IPS DF 6.9 (cell line): ENCODE measurements at places on chromosomes 6 and 20.

DNA sequence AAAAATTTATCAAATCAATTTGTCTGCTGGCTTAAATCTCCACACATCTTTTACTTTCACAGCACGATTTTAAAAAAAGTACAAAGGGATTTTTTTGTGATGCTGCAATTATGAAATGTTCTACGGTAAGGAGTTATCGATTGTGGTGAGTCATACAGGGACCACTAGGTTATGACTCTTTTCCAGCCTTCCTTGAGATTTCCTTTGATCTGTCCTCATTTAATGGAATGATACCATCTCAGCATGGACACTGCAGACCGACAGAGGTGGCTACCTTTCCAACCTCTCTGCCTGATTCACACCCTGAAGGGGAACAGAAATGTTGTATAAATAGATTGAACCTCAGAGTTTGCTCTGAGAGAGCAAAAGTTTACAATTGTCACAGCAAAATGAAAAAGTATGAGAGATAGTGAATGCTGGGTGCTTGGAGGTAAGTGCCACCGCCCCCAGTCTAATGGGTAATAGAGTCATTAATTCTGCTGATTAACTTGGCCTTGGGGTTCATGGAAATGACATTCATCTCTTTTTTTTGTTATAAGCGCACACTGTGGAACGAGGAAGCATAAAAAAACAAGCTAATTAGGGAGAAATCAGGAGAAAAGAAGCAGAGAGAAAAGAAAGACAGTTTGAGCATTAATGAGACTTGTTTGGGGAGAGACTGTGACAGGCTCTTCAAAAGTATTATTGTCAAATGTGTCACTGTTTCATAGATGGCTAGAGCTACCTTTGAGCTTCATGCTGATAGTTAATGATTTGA, 306.0 kb downstream of the RNF144B start:
- DNase-seq = no peak

- DNase-seq = no peak
Observed at GRCh38 chr20:35314816-35315631, 22.8 kb upstream of the FAM83C start.

DNA sequence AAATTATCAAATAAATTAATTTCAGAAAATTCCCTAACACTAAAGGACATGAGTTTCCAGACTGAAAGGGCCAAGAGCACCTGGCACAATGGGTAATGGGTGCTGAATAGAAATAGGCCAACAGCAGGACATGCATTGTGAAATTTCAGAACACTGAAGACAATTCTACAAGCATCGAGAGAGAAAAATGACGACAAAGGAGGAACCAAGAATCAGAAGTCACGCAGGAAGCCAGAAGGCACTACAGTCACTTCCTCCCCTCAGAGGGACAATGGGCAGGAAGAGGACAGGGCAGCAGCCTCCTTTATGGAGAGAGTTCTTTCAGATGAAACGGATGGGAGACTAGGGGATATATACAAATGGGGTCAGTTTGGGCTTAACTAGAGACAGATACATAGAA, 29.6 kb downstream of the PCNA start:
- no peak for DNase-seq

GRCh38 chr20:40176098-40176841, 512.8 kb downstream of the MAFB start:
- DNase-seq = no peak

DNA sequence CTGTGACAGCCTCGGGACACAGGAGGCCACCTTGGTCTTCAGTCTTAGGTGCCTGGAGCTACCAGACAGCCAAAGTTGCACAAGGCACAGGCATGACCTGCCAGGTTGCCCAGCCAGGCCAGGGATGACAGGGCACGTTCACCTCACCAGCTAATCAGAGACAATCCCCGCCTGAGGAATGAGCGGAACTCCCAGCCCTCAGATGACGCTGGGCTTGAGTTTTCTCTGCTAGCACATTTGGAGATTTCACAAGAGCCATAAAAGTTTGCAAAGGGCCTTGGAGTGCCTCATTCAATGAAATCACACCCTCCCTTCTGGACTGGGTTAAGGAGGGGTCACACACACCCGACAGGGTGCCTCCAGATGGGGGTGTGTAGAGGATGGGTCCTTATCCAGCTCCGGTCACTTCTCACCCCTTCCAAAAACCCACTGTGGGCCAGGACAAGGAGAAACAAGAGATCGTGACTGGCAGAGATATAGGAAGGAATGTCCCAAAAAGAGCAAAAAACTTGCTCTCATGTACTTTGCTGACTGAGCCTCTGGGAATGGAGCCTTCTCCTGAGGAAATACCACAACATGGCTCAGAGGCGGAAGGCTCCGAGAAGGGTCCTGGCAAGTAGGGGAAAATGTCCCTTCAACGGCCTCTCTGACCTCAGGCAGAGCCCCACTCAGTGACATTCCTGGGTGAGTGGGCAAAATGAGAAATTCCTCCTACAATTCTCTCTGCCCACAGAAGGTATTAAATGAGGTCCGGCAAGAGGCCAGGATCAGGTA, 121.6 kb downstream of the ISM1 start:
- DNase-seq = no peak

DNA sequence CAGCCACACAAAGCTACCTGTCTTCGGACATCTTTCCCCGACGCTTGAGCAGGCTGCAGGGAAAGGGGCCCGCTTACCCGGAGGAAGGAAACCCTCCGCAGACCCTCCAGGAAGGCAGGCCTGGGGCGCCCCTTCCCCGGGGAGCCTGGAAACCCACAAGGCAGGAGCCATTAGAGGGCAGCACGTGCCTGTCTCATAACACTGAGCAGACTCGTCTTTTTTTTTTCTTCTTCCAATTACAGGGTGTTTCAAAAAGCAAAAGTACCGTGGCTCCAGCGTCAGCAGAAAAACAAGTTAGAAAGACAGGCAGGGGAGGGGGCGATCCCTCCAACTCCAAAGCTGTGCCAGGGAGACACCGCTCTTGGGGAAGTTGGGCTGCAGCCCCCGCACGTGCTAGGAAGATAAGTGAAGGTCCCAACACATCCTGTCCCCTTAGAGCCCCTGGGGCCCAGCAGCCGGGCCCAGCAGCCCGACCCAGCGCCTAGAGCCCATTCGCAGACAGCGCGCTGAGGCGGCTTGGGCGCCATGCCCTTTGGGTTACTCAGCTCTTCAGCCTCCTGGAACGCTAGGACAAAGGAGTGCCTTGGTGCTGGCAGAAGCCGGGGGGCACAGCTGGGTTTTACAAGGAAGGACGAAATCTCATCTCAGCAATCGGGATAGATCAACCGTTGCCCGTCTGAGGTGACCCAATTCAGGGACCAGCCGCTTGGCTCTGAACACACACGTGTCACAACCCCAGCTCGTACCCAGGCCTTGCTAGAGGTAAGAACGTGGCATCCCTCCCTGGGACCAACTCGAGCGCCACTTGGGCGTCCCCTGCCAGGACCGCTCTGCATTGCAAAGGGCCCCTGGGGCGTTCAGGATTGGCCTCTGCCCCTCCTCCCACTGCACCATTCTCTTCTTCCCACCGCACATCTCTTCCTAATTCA, 136.3 kb downstream of the LY86 start:
- no peak for DNase-seq

DNA sequence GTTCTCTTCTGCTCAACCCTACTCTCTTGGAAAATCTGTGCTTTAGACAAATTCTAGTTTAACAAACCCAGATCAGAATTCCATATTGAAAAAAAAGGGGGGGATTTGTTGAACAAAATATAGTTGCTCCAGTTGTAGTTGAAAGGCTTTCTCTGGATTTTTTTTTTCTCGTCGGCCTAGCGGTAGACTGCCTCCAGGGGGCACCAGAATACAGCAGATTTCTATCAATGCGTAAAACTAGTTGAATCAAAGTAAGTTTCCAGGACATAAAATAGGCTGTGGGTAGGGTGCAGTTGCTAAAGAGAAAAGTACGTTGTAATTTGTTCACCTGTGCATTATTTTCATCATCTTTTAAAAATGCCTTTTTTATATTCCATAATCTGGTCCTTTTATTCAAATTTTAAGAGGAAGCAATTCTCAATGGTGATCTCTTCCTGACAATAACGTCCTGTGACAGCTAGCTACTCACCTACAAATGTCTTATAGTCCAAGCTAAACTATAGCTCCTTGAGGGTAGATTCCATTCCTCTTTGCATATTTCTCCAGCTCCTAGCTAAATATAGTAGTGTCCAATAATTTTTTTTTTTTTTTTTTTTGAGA, 105.4 kb downstream of the PERP start:
- DNase-seq = peak; percentile 35

DNA sequence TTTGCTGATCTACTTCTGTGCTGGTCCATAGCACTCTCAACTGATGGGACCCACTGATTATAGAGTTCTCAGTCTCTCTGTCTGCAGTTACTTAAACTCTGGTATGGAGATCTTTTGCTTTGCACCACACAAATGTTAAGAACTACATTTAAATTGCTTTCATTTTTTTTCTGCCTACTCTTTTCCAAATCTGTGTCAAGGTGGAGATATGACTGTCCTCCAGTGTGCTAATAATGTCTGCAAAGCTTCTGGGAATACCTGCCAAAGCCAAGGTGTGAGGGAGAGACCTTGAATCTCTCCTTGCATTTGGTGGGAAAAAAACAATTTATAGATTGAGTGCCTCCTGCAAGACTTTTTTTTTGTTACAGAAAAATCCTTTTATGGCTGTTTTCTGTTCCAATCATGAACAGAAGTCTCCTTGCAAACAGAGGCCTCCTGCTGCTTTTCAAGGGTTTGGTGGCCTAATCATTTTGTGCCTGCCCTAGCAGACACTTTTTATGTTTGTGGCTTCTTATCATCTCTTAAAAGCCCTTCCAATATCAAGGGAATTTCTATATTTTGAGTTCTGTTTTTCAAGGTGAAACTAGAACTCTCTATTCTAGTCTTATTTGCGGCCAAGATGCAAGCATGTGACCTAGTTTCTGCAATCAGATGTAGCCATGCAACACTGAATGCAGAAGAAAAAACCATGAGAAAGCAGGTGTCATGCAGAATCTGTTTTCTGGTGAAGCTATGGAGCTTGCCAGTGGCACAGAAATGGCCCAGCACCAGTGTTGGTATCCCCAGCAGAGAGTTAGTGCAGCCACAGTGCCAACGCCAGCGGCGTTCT, 23.2 kb upstream of the AKIRIN2 start:
- DNase-seq = no peak

DNA sequence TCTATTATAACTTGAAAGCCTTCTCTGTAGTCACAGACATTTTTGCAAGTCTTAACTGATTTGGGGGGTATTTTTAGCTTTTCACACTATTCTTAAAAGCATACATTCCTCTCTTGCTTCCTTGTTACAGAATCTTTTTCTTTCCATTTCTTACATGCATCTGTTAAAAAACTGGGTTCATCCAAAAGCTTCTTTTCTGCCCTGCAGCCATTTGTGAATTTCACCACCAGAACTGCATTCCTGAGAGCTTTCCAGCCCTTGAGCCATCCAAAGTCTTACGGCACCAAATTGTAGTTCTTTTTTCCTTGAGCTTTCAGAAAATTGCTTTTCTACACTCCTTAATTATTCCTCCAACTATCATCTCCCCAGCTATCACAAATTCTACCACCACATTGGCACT, 19.7 kb upstream of the GSTA4 start:
- DNase-seq = no peak

DNA sequence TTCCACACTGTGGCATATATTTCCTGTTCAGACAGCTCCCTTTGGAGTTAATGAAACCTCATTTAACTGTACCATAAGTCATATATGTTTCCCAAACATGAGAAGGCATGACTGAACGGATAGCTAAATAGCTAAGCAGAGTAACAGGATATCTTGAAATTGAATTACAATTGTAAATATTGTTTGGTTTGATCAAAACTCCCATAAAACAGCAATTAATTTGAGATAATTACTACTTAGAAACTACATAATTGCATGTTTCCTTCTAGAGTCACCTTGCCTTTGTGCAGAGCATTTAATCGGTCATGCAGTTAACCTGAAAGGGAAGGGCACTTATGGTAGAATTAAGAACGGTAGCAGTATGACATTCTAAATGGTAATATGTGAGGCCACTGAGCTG, 179.0 kb upstream of the MAP3K7 start:
- DNase-seq = no peak

GRCh38 chr20:57620274-57620990, at the start of gene ZBP1:
TSS of gene ZBP1 (minus strand) at chr20:57620426. CDS start at chr20:57620295, 131 bp downstream.
- DNase-seq = no peak

DNA sequence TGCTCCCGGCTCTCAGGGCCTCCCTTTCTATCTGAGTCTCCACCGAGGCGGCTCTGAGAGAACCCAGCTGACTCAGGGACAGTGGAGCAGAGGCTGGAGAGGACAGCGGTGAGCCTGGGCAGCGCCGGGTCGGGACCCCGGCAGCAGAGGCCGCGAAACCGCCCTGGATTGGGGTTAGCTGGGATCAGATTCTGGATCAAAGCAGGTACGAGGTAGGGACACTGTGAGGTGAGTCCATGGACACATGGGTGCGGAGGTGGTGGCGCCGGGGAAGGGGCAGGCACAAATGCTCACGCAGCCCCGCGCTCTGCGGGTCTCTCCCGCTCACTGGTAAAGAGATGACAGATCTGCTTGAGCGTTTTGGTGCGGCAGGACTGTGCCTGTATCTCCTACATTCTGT, 146.4 kb upstream of the GGTLC1 start:
- DNase-seq = no peak

GRCh38 chr6:84645563-84646266, 118.7 kb downstream of the TBX18 start:
- no peak for DNase-seq

DNA sequence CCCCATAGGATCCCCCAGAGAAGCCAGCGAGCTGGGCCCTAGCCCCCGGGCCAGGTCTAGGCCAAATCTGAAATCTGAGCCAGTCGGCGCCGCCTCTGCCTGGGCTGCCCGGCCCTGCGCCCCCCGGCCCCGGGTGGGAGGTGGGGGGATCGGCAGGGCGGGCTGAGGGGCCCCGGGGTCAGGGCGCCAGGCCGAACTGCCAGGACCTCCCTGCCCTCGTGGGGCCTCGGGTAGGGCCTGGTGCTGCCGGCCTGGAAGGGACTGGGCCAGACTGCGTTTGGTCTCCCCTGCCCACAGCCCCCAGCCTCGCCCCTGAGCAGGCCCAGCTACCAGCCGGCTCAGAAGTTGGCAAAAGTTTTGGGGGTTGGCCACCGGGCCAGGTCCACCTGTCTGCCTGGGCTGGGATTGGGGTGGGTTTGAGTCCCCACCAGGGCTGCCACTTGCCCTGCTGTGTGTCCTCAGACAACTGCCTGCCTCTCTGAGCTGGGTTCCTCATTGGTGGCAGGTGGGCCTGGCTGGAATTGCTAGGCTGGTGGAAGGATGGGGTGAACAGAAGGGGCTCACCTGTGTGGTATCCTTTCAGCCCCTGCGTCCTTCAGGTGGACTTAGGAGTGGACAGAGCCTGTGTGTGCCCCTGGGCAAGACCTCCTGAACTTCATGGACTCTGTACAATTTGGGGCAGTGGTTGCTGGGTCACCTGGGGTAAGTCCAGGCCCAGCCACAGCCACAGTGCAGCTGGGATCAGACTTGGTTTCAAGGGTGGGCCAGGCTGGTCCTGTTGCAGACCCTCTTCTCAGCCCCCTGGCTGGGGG, 801 bp downstream of the SRC start:
- DNase-seq = no peak
